ENCODE measurements at places on chromosomes 2 and 18. TPM values are rescaled to one million over a fixed set of nuclear protein-coding genes. Genes with fewer than 3 reads are reported as not detected.

DNA sequence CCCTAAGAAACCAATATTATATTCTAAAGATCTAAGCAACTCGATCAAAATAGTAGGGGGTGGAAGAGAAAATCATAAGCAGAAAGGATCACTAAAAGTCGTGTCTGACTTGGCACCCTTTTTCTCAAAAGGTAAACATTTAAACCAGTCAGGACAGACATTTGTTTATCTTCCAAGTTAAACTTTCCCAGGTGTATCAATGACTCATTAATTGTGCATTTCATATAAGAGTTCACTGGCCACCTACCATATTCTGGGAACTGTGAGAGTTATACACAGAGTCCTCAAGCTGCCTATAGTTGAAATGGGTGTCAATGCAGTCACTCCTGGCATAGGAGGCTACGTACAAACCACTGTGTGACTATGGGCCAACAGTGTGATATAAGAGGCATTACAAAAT lies 4.8 kb upstream of the ACVR1 start:
- DNase-seq = no peak

DNA sequence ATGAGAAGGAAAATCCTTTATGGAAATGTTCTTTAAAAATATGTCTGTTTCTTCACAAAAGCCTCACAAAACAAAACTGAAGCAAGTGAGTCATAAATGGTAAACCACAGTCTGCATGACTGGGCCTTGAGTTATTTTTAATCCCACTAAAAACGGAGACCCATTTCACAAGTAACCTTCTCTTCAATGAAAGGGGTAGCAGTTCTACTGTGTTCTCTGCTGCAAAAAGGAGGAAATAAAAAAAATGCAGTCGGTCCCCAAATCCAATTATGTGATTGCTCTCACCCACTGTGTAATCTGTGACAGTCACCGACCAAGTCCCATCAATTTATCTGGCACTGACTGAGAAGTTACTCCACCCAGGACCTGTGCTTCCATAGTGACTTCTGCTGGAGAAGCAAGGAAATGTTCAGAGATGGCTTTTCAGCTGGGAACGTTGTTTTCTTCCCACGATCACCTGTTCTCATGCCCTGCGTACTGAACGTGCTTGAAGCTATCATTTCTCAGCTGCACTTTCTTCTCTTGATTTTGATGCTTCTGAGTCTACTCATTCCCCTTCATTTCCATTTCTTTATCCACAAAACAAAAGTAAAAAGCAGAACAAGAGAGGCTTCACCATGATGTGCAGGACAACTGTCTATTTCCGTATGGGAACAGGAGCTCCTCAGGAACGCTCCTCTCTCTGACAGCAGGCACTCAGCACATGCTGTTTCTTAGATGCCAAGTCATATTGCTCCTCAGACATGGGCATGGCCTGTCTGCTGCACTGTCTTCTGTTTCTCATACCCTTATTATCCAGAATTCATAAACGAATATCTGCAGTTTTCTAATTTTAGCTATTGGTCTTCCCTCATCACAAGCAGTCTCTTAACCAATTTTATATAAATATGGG lies 80.0 kb upstream of the TMEM200C start:
- no peak for DNase-seq

DNA sequence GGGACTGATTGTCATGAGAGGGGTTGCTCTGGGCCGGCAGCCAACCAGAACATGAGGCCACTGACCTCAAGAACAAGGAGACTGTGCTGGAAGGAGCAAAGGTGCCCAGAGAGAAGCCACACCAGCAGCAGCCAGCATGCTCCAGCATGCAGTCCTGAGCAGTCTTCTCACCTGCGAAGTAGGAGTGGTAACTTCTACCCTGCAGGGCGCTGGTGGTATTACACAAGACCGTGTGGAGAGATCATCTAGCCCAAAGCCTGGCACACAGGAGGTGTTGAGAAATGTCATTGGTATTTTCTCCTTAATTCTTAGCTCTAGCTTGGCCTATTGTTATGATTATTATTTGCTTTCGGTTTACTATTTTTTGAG lies 132.7 kb downstream of the TSN start:
- DNase-seq = no peak

DNA sequence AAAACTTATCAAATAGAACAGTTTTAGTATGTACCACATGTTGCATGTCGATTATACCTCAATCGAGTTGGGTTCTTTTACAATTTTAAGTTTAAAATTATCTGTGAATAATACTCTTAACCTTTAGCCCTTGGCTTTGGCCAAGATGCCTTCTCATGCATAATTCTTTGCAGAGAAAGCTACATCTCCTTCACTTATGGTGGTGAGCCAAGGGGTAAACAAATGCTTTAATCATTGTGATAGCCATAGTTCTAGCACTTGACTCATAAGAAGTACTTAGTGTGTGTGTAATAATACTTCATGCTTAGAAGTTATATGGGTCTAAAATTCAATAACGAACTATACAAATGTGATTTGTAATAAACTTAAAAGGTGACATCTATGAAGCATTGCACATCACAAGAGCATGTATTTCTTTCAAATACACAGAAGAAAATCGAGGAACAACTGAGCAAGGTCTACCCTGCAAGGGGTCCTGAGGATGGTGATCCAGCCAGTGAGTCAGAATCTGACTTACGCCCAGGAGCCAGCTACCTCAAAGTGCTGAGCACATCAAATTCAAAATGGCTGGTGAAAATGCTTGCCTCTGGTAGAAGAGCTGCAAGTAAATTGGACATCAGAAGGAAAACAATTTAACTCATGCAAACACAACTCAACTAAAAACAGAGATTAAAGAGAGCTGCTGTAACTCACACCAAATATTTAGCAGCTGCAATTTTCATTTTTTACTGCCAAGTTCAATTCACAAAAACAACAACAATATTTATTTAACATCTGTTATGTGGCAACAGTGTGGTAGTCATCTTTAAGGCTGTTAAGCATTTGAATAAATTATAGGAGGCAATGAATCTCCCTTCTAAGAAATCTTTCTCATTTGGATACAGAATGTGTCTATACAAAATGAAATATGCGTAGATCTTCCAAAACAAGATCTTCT lies 23.8 kb upstream of the TTC39C start:
- no peak for DNase-seq

DNA sequence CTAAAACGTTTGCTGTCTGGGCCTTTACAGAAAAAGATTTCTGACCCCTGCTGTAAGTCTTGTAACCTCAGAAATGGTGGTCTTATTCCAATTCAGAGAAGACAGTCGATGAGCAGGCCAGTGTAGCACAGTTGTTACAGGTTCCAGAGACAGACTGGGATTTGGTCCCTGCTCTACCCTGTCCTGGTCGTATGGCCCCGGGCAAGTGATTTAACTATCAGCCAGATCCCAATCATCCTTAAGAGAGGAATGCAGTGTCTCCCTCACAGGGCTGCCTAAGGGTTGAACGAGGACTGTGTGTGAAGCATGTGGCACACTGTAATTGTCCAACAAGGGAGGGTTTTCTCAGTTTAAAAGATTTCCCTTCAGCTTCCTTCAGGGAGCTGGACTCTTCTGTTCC lies 47.2 kb downstream of the HK2 start:
- no peak for DNase-seq

DNA sequence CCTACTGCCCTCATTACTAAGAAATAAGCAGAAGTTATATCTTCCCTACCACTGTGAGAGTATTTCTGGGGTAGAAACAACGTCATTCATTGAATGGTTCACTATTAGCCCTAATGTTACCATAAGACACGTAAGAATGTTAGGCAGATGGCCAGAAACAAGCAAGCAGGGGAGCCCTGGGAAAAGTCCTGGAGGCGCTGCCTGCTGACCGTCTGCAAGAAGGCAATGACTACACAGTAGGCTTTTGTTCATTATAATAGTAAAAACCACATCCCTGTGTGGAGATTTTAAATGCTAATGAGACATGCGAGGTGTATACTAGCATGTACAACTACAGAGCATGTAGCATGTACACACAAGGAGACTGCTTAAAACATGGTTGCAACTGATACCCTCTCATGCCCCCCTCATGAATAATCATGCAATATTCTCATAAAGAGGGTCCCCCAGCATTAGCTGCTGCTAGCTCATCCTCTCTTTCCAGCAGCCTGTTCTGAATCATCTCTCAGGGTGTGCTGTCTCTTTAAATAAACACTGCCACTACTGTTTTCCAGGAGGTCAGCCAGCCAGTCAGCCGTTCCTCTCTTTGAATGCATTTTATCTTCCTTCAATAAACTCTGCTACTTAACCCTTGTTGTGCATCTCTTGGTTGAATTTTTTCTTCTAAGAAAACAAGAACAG lies 23.6 kb downstream of the SUCLG1 start:
- DNase-seq = no peak

DNA sequence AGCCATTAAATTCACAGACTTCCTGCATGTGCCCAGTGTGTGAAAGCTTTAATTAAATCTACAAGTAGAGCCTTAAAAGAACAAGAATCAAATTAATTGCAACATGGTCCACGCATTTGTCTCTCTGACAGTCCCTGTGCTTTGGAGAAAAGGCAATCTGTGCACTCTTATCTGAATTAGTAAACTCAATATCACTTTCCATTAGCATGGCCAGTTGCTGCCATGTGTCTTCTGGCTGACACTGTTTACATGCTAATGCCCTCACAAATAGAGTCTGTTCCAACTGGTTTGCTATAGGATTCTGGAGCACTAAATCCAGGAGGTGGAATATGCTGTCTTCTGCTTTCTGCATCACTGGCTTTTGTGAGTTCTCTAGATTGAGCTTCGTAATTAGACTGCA lies 434.5 kb upstream of the RAB12 start:
- DNase-seq = no peak

GRCh38 chr2:139773720-139774277 lies 993.6 kb upstream of the NXPH2 start:
- no peak for DNase-seq

DNA sequence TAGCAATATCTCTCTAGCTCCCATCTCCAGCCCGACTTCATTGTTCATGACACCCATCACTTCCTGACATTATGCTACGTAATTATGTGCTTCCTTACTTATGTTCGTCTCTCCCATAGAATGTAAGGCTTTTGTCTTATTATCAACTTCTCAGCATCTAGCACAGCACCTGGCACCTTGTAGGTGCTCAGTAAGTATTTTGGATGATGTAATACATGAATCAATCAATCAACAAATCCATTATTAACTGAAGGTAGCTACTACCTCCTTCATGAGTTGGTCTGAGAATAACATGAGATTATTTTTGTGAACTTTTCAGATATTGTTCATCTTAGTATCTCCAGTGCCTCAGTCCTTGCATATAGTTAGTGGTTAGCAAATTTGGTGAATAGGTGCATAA lies 109.3 kb downstream of the EN1 start:
- no peak for DNase-seq

DNA sequence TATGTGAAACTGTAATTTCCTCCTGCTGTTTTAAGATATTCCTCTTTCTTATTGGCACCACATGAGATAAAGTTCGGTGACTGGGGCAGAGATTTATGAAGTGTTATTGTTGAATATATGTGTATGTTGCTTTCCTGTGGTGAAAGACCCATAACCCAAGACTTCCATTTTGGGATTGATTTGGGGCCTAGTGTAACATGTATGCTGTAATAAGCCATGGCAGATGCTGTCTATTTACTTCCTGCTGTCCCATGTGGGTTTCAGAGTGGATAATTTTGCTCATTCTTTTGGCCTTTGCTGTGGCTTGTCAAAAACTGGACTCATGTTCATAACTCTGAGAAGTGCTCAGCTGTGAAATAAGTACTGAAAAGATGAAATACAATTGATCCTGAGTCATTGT lies 10.8 kb upstream of the MYO1B start:
- no peak for DNase-seq

- no peak for DNase-seq
These were observed 48.5 kb upstream of the ASPRV1 start for GRCh38 chr2:70009762-70010575.

- no peak for DNase-seq
These were observed 219.6 kb downstream of the CYP26B1 start for GRCh38 chr2:71927757-71928715.

DNA sequence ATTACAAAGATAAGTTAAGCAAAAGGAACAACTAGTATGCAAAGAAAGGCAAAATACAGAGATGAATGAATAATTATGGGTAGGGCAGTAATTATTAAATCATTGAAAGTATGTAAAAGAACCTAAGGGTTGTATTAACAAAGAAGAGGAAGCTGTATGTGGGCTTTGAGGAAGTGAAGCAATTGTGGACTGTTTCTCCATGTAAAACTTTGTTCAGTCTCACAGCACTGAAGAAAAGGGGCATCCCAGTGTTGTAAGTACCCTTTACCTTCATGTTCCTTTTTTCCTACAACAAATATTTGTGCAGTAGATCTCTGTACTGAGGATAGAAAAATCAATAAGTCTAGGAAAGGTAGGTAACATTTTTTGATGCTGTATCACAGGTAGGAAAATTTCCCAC lies 388.7 kb upstream of the NRP2 start:
- DNase-seq = no peak

GRCh38 chr2:22701561-22702160 lies 683.3 kb upstream of the KLHL29 start:
- no peak for DNase-seq

GRCh38 chr2:185618625-185619024 lies 120.0 kb upstream of the FSIP2 start:
- no peak for DNase-seq

- DNase-seq = no peak
These were observed 740.7 kb upstream of the LRRTM4 start for GRCh38 chr2:78262713-78263375.

- DNase-seq = no peak
These were observed 111.6 kb downstream of the SLC4A3 start for GRCh38 chr2:219739066-219739465.

DNA sequence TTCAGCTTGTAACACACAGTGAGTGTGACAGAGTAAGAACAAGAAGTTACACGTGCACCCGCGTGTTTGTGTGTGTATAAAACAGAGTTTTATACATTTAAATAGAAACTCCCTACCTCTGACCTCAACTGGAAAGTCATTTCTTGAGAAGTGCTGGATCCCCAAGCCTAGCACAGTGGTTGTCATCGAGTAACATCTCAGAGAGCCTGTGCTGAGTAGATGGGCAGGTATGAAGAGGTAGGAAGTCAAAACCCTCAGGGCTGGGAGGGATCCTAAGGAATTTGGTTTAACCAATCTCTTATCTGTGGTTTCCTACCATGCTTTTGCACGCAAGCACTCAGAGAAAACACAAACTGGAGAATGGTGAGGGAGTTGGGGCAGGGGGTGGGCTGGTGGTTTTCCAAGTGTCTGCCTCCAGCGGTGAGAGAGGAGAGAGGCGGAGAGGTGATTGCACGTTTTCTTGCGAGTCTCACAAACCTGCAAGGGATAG lies 9.2 kb downstream of the ACOXL start:
- DNase-seq = no peak

DNA sequence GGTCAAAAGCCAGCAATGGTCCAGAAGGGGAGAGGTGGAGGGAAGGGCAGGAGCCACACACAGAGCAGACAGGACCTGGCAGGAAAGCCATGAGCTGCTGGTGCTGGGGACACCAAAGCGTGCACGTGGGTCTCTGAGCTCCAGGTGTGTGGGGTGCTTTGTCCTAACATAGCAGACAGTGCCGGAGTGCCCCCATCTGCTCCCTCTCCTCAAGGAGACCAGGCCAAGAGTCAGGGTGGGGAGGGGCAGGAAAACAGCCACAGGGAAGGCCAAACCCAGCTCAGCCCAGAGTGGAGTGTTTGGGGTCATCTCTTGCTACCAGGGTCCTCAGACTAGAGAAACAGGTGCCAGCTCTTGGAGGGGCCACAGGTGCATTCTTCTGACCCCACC lies 4.2 kb upstream of the GPC1 start:
- DNase-seq = peak; percentile 1

PRR30 gene
- not detected for total RNA-seq

HAT1 gene
- 75.7 TPM for total RNA-seq

RNF125 gene
- total RNA-seq = 29.3 TPM

GPAT2 gene
- 9.3 TPM for total RNA-seq

C1QL2 gene
- total RNA-seq = not detected

GREB1 gene
- 0.32 TPM for total RNA-seq

IL36RN gene
- 1.6 TPM for total RNA-seq
